ENCODE measurements at places on chromosomes 12 and 14.

GRCh38 chr12:95213928-95214327, 3.3 kb downstream of the FGD6 start:
- DNase-seq, result no peak

DNA sequence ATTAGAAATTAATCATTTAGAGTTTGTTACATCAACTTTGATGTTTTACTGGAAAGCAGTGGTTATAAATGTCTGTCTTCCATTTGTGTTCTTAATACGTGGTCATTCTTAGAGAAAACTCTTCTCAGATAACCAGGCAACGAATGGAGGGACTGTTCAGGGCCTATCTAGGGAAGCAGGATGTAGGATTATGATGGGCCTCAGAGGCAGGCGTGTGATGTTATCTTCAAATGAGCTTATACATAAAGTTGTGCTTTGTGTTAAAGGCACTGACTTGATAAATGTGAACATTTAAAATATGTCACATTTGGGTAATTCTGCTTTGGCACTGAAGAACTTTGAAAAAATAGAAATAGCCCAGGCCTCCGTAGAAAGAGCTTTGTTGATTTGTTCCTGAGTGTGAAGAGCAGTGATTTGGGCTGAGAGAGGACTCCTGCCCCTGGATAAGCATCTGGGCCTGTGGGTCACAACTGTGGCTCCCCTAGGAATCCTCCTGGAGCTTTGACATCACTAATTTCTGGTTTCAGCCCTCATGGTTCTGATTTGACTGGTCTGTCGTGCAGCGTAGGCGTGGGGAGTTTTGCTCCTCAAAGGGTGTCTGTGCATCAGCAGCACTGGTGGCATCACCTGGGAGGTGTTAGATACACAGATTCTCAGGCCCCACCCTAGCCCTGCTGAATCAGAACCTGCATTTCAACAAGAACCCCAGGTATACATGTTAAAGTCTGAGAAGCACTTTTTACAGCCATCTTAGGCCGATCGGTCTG, 55.4 kb downstream of the SAMD4A start:
- DNase-seq, result no peak

DNA sequence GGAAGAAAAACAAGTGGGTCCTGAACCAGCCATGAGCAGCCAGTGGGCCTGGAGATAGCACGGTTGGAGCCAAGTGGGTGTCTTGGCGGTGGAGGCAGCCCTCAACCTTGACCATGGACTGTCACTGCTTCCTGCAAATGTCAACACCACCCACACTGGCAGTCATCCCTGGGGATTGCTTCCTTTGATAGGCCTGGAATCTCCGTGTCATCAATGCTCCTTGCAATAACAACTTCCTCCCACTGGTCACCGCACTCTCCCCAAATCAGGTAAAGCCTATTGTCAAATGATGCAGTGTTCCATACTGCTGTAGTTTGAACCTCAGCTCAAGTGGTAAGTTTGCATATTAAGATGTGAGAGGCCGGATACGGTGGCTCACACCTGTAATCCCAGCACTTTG, 129.1 kb downstream of the NTF3 start:
- no peak for DNase-seq

- DNase-seq, result no peak
Measured at GRCh38 chr12:92912052-92912451, 17.0 kb downstream of the EEA1 start.

GRCh38 chr14:103292426-103293374, 41.3 kb upstream of the EIF5 start:
- no peak for DNase-seq

GRCh38 chr14:45120096-45120495, 14.2 kb downstream of the FKBP3 start:
- DNase-seq, result no peak
